Epithelial cell of umbilical artery (primary cell): ENCODE measurements at places on chromosomes 1 and 21. TPM values are rescaled to one million over a fixed set of nuclear protein-coding genes. Genes with fewer than 3 reads are reported as not detected.

CRP gene
- 0.32 TPM in 1 of 2 replicates, not detected in the other for total RNA-seq

SERPINC1 gene
- not detected in 2 replicates for total RNA-seq

SPATA45 gene
- not detected in 2 replicates for total RNA-seq

DYNLT4 gene
- total RNA-seq: not detected in 2 replicates

UBE2U gene
- not detected in 2 replicates for total RNA-seq

TACSTD2 gene
- 0.65 and 6.1 TPM in 2 replicates for total RNA-seq

FCRL2 gene
- not detected in 2 replicates for total RNA-seq

OR2L8 gene
- total RNA-seq: under 0.01 and 0.30 TPM in 2 replicates

IARS2 gene
- 72.8 and 80.6 TPM in 2 replicates for total RNA-seq

TAS1R3 gene
- total RNA-seq: under 0.01 and 0.30 TPM in 2 replicates

SPRTN gene
- total RNA-seq: 24.6 and 27.6 TPM in 2 replicates

PCBP3 gene
- total RNA-seq: not detected in 2 replicates

LIPI gene
- not detected in 2 replicates for total RNA-seq

TNN gene
- total RNA-seq: not detected in 2 replicates

IFI44L gene
- 31.2 and 745 TPM in 2 replicates for total RNA-seq

LORICRIN gene
- total RNA-seq: not detected in 2 replicates

KMO gene
- under 0.01 TPM in 1 of 2 replicates, not detected in the other for total RNA-seq

INKA2 gene
- 1.9 and 2.4 TPM in 2 replicates for total RNA-seq

PDZK1 gene
- not detected in 2 replicates for total RNA-seq

CD101 gene
- under 0.01 and 0.15 TPM in 2 replicates for total RNA-seq

ADAMTS4 gene
- total RNA-seq: 16.0 and 16.6 TPM in 2 replicates

KPRP gene
- total RNA-seq: not detected in 2 replicates

OR2T4 gene
- not detected in 2 replicates for total RNA-seq

OR6N1 gene
- not detected in 2 replicates for total RNA-seq

KCNE2 gene
- total RNA-seq: not detected in 2 replicates

PAPPA2 gene
- total RNA-seq: under 0.01 and 0.76 TPM in 2 replicates

BEND5 gene
- total RNA-seq: not detected in 2 replicates

FCRL1 gene
- total RNA-seq: not detected in 2 replicates

S100A9 gene
- not detected in 2 replicates for total RNA-seq
